Left cardiac atrium (tissue), 4 donors: ENCODE measurements at places on chromosomes 11 and 22. TPM values are rescaled to one million over a fixed set of nuclear protein-coding genes. Genes with fewer than 3 reads are reported as not detected.

DNA sequence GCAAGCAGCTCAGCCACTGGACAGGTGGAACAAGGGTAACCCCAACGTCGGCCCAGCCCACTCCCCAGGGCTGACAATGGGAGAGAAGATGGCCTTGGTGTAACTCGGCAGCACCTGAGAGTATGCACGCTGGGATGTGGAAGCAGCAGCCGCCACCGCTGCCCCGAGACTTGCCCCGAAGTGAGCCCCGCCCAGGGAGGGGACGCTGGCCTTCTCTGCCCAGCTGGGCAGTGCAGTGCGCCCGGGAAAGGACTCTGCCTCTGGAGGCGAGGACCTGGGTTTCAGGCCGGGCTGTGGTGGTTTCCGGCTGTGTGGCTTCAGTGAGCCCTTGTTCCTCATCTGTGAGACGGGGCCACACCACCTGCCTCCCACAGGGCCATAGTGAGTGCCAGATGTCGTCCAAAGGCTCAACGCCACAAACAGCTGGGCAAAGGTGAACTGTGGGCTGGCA is 8.6 kb upstream of the POLDIP3 start:
- DNase-seq, result peak; percentile 32

The CLCF1 gene
- total RNA-seq, result 1.1 TPM

The NCAM1 gene
- total RNA-seq, result 147 TPM

The FAM83F gene
- total RNA-seq, result 2.4 TPM

GRCh38 chr11:44979543-44980399 is 29.1 kb upstream of the TP53I11 start:
- DNase-seq, result no peak

GRCh38 chr22:20491346-20491745 is 4.2 kb downstream of the KLHL22 start:
- no peak for DNase-seq

The CEND1 gene
- not detected for total RNA-seq

The TMEM25 gene
- 10.1 TPM for total RNA-seq

DNA sequence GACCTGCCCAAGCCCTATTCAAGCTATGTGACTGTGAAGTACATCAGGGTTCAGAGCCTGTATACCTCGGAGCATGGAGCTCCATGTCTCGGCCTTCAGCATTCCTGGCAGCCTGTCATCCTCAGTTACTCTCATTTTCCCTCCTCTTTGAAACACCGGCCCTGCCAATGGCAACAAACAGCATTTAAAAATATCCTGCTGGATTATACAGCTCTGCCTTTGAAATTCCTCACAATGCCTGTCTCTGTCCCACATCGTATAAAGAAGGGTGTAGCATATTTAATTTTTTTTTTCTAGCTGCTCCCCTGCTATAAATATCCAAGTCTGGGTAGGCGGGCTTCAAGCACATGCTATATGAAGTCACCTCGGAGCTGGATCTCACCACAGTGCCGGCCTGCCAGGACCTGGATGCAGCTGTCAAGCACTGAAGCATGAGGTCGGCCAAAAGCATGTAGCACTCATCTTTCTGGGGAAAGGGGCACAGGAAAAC is 11.8 kb downstream of the ABTB2 start:
- peak; percentile 42 for DNase-seq

GRCh38 chr11:86726118-86726753 is 53.8 kb upstream of the ME3 start:
- DNase-seq, result no peak

- DNase-seq, result no peak
Observed at GRCh38 chr22:47901911-47902310, 1139.5 kb downstream of the TBC1D22A start.

DNA sequence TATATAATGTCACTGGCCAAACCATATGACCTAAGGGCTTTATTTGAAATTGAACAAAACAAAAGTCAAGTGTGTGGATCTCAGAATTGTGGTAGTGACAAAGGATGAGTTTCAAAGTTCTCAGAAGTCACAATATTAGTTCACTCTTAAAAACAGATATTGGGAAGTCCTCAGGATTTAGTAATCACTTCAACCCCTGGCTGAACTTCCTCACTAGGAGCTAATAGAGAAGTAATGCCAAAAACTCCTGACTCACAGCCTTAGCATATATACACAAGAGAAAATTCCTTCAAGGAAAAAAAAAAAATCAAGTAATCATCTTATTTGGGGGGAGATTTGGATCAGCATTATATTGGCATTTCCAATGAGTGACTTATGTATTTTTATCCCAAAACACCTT is 75.6 kb upstream of the APOA1 start:
- DNase-seq, result no peak

GRCh38 chr11:126920833-126921232 is 79.7 kb downstream of the KIRREL3 start:
- no peak for DNase-seq

DNA sequence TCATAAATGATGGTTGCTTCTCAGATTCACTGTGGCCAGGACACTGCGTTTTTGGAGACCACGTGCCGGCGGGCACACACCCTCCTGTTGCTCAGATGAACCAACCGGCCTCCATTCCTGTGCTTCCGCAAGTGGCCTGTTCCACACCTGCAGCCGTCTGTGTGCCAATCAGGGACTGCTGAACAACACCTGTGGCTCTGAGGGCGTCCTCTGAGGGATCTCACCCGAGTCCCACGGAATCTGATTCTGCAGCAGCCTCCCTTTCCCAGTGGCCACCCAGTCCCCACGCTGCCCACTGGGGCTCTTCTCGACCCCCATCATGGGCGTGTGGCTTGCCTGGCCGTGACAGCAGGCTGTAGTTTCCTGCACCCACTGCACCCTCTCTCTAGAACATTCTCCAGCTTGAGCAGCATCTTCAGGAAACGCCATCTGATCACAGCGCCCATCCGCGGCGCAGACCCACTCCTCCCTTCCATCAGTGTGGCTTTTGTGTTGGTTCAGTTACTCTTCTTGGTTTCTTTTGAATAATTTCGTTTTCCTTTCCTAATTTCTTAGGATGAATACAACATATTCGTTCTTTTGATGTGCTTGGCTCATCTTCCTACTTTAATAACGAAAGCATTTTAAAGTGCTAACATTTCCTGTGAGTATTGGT is 100.3 kb upstream of the SLC22A12 start:
- DNase-seq, result no peak

GRCh38 chr11:130655300-130655699 is 206.9 kb downstream of the ADAMTS15 start:
- no peak for DNase-seq

GRCh38 chr11:78902771-78903507 is 328.3 kb upstream of the NARS2 start:
- DNase-seq, result no peak

The FXYD2 gene
- 1.9 TPM for total RNA-seq

The FAM180B gene
- total RNA-seq, result 0.41 TPM
